ENCODE measurements at places on chromosomes 13 and 19.

DNA sequence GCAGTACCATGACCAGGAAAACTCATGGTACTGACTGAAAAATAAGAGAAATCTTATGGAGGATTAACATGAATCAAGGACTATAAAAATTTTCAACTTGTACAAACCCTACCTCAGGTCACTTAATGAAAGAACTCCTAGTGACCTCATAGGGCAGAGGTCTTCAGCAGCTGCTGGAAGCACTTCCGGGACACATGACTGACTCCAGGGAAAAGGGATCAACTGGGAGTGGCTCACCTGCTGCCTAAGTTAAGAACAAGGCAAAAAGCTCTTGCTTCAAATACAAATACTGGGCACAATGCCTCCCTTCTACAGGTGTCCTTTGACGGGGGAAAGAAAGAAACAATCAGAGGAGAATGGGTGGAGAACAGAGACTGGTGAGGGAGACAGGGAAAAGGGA, 18.6 kb downstream of the DOCK9 start:
- no peak for DNase-seq

GRCh38 chr13:20812890-20813289, 39.1 kb upstream of the EEF1AKMT1 start:
- no peak for DNase-seq

DNA sequence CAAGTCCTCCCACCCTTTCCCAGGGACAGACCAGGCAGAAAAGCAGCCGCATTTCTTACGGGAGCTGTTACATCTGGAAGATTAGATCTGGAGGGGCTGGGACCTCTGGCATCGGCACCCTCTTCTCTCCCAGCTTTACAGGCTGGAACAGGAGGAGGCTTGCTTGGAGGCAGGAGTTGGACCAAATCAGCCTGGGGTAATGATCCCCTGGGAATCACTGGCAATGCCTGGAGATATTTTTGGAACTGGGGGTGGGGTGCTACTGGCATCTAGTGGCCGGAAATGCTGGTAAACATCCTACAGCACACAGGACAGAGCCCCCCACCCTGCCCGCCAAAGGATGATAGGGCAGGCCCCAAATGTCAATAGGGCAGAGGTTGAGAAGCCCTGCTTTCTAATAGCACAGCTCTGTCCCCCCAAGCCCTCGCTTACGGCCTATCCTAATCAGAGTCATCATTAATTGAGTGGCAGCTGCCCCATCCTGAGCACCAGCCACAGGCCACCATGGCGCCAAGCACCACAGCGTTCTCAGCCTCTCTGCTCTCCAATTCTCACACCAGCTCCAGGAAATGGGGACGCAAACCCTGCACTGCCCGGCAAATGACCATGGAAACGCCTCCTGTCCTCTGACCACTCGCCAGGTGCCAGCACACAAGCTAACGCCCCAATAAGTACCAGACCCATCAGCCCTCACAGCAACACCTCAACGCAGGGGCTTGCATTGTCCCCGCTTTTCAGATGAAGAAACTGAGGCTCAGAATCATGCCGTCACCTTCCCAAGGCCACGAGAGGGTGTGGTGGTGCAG, 20.6 kb downstream of the LRRC4B start:
- no peak for DNase-seq

DNA sequence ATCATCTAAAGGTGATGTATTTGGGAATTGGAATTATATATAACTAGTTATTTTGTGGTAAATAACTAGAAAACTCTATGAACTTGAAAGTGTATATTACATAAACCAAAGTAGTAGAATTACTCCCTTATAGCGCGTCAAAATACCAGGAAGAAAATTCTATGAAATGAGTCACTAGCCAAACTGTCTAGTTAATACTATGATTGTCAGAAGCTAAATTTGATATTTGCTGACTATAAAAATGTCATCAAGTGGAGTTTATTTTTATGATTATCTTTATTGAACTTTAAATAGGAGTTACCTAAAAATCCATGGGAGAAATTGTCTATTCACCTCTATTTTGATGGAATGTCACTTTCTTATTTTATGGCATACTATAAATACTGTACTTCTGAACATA, 100.6 kb downstream of the RNF17 start:
- DNase-seq, result no peak

GRCh38 chr13:41611385-41611784, 154.0 kb downstream of the RGCC start:
- DNase-seq, result no peak

GRCh38 chr13:109939180-109939579, 152.8 kb upstream of the IRS2 start:
- no peak for DNase-seq

GRCh38 chr19:33438987-33439781, 65.7 kb downstream of the CEBPG start:
- DNase-seq, result no peak

DNA sequence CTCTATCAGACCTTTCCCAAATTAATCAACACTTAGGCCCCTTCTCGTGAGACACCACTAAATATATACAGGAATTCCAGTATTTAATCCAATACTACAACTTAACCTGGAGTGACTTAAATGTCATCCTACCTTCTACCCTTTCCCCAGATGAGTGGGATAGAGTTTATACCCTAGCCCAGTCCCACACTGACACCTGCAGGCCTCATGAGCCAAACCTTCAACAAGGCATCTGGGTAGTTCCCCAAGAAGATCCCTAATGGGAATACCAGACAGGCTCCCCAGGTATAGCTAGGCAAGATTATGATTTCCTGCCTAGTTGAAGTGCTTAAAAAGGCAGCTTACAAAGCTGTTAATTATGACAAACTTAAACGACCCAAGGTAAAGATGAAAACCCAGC, 15.9 kb downstream of the ZNF83 start:
- DNase-seq, result no peak

DNA sequence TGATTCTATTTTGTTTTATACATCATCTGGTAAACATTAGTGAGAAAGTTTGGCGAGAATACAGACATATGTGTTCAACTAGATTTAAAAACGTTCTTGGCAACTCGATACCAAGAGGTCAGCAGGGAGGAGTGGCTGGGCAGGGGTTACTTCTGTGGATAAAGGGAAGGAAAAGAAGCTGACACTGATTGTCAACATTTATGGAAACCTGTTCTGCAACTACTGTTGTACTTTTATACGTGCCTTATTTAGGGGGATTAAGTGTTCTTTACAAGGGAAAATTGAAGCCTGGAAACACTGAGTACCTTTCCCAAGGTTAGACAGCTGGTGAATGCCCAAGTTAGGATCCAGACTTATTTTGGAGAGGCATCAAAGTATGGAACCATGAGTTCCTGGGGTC, 65.0 kb downstream of the MTUS2 start:
- no peak for DNase-seq

DNA sequence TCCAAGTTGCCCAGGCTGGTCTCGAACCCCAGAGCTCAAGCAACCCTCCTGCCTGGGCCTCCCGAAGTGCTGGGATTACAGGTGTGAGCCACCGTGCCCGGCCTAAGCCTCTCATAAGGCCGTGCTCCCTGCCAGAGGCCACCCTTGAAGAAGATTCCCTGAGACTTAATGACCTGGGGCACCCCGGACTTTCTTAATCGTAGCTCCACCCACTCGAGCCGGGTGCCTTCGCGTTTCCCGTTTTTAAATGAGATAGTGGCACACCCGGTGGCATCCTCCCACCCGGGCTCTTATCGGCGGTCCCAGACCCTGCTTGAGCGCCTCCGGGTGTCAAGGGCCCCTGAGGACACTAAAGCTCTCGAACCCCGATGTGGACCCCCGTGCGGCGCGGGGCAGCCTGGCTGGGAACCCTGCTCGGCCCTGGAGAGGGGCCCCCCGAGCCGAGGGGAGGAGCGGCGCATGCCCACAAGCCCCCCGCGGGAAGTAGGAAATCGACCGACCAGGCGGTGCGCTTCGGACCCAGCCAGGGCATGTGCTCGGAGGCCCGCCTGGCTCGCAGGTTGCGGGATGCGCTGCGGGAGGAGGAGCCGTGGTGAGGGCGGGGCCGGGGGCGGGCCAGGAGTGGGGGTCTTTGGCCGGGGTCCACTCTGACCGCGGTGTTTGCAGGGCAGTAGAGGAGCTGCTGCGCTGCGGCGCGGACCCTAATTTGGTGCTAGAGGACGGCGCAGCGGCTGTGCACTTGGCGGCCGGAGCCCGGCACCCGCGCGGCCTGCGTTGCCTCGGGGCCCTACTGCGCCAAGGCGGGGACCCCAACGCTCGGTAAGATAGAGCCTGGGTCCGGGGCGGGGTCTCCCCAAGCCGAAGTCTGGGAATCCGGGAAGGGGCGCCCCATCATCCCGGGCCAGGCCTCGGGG, at the start of gene ANKLE1:
Gene ANKLE1 (plus strand): TSS at position 511 of the 914 bp plus-strand sequence. CDS start 20 bp downstream, at position 531.
- DNase-seq, result no peak

DNA sequence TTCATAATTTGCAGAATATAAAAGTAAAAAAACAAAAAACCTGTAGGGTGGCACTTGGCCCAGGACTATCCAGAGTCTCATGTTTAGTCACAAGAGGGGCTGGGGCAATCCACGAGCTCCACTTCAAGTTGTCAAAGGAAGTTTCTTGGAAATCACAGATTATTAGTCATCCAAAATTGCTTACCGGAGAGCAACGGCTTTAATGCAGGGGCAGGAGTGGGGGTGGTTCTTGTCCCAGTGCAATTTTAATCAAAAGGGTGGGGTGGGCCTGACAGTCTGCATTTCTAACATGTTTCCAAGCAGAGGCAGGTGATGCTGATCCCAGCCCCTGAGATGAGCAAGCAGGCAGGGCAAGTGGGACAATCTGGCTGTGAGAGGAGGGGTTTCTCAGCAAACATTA, 233.9 kb downstream of the ABCC4 start:
- DNase-seq, result no peak

DNA sequence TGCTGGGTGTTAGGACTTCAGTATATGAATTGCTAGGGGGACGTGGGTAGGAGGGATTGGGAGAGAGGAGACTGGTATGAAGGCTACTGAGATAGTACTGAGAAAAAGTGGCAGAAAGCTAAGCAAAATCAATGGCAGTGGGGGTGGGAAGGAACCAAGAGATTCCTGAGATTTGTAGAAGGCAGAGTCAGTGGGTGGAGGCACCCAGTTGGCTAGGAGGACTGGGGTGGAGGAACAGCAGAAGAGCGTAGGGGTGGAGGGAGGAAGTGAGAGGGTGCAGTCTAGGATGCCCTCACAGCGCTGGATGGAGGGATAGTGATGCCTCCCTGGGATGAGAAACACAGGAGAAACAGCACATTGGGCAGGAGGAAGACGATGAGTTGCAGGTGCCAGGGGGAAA, 5.6 kb upstream of the MEDAG start:
- DNase-seq, result no peak

DNA sequence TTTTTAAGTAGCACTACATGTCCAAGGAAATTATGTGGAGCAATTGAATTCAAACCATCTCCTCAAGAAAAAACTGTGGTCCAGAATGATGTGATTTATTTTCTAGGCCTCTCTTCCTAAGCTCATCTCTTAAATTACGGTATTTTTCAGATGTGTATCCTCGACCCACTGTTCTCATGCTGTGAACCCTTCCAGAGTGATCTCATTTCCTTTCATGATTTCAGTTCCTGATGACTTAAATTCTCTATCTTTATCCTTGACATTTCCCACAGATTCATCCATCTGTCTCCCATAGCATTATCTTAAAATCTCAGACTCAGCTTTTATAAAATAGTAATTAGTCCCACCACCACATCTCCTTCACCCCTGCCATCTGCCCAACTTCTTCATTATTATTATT, 117.6 kb upstream of the SPRY2 start:
- no peak for DNase-seq

- no peak for DNase-seq
These were observed 17.5 kb downstream of the CLDN10 start for GRCh38 chr13:95570016-95570415.

GRCh38 chr13:111370570-111371535, 50.4 kb downstream of the TEX29 start:
- DNase-seq, result peak; percentile 64

GRCh38 chr13:109148243-109148642, 518.8 kb downstream of the MYO16 start:
- no peak for DNase-seq

DNA sequence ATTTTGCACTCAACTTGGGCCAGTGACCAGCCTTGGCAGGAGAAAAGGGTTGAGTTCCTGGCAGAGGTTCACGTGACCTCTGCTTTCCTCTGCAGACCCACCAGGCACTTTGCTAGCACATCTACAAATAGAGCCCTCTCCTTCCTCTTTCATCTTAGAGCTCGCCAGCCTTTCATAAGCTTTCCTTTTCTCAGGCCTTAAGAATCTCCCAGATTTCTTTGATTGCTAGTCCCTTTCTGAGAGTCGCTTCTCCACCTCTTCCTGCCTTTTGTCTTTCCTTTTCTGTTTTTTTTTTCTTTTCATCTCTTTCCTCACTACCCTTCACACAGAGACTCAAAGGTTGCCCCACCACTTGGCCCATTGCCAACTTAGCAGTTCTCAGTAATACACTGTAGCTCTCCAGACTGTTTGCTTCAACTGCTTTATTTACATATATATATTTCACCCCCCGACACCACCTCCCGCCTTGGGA, 375.7 kb upstream of the SPRY2 start:
- DNase-seq, result no peak

DNA sequence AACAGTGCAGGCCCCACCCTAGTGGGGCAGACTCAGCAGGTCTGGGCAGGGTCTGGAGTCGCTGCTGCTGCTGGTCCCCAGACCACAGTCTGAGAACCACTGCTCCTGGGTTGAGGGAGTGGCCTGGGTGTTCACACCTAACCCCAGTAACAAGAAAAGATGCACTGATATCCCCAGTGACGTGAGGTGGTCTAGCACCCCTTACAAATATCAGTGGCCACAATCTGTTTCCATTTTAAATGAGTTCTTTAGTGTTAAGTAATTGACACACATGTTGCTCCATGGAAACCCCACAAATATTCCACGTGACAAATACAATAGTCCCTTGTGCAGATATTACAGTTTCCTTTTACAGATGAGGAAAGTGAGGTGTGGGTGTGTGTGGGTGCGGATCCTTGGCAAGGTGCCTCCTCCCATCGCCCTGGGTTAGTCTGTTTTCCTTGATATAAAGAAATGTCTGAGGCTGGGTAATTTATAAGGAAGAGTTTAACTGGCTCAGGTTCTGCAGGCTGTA, 96.3 kb upstream of the GPR183 start:
- DNase-seq, result no peak

DNA sequence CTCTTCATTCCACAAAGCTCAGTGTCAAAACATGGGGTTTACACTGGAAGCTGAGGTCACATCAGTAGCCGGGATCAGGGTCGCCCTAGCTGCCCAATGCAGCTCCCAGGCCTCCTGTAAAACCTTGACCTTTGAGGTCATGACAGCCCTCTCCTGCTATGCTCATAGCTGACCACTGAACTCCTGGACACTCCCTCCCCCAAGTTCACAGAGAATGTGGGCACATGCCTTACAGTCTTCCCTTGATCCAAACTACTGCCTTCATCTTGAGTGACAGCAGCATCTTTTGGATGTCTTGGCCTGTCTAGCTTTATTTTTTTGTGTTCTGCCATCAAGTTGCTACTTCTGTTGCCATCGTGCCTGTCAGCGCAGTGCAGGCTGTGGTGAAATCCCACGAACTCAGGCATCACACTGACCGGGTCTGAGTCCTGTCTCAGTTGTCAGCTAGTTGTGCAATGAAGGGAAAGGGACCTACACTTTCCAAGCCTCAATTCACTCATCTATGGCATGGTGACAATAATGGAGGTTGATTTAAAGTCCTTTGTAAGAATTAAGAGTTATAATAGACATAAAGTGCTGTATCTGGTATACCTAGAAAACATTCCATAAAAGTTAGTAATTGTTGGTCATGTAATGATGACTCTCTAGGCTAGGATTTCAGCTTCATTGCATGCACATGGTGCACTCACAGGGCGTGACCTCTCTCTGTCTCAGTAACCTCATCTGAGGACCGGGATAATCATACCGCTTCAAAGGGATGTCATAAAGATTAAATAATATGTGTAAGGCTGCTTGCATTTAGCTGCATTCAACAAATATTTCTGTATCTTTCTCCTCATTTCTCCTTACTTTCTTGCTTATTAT, 16.4 kb upstream of the ALOX5AP start:
- DNase-seq, result no peak

GRCh38 chr13:59991395-59991794, 172.3 kb downstream of the DIAPH3 start:
- DNase-seq, result no peak

Data from vagina (tissue), 2 donors.